Stimulated activated CD4-positive, alpha-beta T cell treated with anti-CD3 and anti-CD28 coated beads, Interleukin-2, amount 100 ng/mL, for 24 hours (primary cell): ENCODE measurements at places on chromosomes 3 and 15.

GRCh38 chr3:139295040-139295439, 48.8 kb upstream of the MRPS22 start:
- no peak for DNase-seq

- peak; percentile 47 for DNase-seq
Observed at GRCh38 chr3:151146071-151146730, 56.8 kb downstream of the GPR171 start.

DNA sequence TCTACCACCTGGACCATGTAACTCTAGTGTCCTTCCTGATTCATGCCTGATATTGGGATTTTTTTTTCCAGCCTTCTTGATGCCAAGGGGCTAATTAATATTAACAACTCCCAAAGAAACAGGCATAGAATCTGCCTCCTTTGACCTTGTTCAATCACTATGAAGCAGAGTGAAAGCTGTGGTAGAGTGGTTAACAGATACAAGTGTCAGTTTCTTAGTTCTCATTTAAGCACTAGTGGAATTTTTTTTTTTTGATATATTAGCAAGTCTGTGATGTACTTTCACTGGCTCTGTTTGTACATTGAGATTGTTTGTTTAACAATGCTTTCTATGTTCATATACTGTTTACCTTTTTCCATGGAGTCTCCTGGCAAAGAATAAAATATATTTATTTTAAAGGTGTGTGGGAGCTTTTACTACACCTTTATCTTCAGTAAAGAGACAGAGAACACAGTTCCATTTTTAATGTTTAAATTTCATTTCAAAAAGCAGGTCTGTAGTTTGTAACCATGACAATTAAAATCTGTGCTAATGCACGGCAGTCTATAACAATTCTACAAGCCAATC, 67.1 kb downstream of the TOP2B start:
- no peak for DNase-seq

DNA sequence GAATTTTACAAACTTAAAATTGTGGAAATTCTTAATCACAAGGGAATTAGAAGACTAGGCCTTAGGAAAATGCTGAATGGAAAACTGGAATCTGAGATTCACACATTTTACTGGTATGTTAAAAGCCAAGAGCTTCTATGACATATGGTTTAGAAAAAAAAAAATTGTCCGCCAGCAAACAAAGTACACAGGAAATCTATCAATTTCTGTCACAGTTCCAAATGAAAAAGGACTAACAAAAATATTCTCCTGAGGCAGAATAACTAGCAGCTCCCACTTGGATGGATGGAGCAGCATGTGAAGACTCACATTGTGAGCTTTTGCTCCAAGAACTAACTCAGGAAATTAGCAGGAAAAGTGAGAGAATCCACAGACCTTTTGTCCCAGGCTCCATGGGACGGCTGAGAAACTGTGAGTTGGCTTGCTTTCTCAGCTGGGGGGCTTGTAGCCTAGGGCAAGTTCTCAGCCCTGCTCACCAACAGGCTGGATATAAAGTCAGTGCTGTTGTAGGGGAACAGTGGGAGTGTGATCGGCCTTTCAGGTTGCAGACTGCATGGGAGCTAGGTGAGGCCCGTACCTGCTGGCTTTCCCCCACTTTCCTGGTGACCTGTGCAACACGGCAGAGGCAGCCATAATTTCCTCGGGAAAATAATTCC, 731.1 kb upstream of the SGO1 start:
- DNase-seq, result no peak

DNA sequence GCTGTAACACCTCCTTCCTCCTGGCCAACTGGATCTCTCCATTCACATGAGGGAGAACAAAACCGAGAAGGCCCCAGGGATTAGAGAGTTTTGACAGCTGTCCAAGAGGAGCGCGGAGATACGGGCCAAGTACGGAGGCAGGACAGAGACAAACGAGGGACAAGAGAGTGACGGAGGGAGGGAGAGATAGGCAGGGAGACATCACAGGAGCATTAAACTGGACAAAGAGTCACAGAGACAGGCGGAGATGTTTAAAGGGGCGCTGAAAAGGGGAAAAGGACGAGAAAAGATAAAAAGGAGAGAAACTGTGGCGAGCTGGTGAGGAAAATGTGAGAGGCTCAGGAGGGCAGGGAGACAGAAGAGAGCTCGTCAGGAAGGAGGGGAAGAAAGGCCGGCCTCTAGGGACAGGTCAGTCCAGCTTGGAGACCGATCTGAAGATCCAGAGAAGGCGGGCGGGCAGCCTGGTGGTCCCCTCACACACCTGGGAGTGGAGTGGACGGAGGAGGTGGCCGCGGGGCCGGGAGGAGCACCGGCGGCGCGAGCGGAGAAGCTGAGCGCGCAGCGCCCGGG, 40.5 kb upstream of the ROPN1 start:
- DNase-seq, result no peak

- peak; percentile 45 for DNase-seq
Observed at GRCh38 chr15:80695911-80696661, 976 bp downstream of the ABHD17C start.

DNA sequence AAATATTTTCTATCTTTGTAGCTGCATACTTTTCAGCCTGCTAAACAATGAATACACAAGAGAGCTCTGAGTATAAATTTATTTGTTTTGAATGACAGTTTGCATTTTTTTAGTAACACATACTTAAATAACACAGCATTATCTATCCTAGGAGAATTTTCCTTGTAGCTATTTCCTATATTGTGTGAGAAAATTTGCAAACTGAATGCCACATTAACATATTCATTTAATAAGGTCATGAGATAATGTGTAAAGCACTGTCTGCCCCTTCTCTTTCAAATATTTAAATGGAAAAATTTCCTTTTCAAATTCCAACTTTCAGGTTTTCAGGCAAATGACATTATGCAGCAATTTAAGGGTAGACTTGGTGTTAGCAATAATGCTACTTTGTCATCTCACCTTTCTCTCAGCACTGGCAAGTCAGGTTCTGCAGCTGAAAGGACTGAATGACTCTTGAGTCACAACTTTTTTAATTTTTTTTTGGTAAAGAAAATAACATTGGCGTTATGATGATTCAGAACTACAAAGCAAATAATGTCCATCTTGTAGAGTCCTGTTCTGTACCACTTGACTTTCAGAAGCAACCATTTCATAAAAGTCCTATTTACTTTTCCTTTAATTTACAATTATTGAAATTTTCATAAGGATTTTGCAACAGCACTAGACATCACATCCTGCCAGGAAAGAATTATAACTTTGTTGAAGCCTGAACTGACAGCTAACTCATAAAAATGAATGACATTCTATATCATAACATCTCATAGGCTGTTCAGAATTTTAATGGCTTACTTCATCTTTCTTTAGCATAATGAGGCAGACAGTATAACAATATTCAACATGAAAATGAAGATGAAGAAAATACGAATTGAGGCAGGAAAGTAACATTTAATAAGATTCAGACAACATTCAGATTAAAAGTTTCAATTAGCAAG, 681.6 kb upstream of the SEMA6D start:
- DNase-seq, result no peak

DNA sequence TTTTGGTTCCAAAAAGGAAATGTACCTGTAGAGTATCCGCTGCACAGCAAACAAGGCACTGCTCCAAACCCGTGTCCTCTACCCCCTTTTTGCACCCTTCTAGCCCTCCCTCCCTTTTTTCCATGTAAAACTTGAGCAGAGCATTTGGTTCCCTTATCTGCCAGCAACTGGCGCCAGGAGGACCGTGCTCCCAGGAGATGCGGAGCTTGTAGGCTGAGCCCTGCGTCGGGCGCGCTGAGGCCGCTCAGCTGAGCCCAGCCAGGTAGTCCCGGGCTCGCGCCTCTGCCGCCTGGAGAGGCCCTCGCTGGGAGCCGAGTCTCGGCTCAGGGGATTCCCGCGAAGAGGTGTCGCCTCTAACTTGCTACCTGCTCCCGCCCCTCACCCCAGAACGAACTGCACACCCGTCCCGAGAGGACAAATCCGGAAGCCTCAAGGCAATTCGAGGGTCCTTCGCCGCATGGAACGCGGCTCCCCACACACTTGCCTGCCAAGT, 575 bp downstream of the TRPM7 start:
- DNase-seq, result peak; percentile 80

GRCh38 chr3:23117856-23118255, 85.3 kb upstream of the UBE2E2 start:
- no peak for DNase-seq

DNA sequence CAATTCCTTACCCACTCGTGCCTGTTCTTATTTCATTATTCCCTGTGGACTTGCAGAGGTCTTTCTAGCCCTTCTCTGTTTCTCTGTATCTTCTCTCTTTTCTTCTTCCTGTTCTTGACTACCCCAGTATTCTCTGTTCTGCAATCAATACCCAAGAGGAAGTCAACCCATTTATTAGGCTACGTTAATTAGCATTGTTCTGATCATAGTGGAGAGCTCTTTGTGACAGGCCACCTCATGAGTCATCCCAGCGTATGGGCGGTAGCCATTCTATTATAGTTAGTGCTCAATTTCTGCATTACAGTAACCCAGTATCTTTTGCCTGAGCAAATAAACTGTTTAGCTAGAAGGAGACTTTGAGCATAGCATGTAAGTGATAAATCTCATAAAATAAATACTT, 259.5 kb upstream of the GRM7 start:
- no peak for DNase-seq

DNA sequence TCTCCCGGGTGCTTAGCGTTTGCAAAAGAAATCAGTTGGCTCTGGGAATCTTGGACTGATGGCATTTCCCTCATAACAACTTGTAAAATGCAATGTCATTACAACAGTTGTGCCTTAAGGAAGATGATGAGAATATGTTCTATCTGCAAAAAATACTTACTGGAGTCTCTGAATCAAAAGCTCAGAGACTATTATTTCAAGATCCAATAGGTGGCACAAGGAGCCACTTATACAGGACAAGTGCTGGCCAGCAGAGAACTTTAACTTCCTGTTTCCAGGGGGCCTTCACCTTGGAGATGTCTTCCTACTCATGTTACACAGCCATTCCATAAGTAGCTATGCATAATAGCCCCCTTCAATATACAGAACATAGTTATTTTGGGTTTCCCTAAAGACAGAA, 8.9 kb upstream of the RPS27L start:
- DNase-seq, result no peak

DNA sequence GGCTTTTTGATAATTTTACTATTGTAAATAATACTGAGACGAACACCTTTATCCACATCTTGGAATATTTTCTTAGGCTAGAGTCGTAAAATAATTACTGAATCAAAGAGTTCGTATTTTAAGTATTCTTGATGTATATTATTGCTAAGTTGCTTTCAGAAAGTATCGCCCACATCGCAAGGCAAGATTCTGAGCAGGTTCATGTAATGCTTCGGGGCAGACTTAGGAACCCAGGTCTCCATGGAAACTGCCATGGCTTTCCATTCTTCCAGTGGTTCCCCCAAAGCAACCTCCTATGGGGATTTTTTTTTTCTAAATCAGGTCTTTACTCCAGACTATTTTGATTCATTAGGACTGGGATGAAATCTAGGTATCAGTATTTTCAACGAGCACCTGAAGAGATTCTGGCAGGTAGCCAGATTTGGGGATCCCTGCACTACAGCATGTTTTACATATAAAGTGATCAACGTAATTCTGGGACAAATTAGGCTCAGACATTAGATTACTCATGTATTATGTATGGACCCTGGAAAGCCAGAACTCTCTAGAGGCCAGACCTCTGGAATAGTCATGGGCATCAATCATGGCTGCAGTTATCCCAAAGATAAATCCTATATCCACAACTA, 86.5 kb downstream of the B3GNT5 start:
- DNase-seq, result no peak

- DNase-seq, result no peak
Observed at GRCh38 chr3:190096345-190096744, 24.4 kb downstream of the P3H2 start.

GRCh38 chr3:150610785-150611184, 7.7 kb downstream of the SELENOT start:
- DNase-seq, result no peak

- no peak for DNase-seq
Observed at GRCh38 chr3:151903501-151903991, 30.1 kb downstream of the SUCNR1 start.

GRCh38 chr3:90015688-90016356, 908.4 kb downstream of the EPHA3 start:
- no peak for DNase-seq

DNA sequence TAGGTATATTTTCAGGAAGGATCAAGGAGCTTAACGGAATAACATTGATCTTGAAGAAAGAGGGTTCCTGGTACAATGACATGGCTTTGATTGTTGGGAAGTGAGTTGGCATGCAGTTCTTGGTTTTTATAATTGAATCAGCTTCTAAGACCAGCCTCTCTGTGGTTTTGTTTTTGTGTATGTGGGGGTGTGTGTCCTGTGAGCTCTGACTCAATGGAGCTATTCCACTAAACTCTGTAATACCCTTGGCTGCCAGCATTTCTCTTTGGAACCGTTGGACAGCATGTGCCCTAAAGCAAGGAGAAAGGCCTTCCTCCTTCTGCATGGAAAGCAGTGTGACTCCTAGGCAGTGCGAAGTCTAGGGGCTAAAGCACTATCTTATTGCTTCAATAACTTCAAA, 124.8 kb downstream of the EDEM1 start:
- no peak for DNase-seq
